Suppressor macrophage (primary cell): ENCODE measurements at places on chromosomes 13 and 19.

DNA sequence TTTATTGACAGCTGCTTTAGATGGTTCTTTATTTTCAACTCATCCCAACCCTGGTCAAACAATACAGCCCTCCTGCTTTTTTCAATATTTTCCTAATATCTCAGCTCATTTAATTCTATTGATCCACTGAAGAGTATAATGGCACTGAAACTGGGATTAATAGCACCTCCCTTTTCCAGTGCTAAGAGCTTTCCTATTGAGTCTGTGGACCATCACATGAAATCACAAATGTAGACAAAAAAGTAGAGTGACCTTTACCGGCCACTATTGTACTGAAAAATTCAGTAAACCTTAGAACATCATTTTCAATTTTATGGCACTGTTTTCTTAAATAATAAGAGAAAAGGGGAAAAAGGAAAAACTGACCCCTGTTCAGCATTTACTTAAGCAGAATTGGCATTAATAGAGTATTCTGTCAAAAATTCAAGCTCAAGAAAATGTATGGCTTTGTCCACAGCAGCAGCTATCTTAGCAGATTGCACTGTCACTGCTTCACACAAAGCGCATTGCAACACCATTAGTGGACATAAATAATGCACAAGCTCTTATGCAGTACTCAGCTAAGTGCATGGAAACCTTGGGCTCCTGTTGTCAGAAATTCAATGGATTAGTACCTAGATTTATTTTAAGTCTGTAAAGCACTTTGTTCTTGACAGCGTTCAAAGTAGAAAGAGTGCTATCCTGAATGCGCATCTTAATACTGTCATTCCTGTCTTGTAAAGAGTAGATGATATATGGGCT is 851.0 kb upstream of the KLHL1 start:
- DNase-seq = no peak

GRCh38 chr13:110250258-110250891 is 56.6 kb downstream of the COL4A1 start:
- peak; percentile 15 for DNase-seq

DNA sequence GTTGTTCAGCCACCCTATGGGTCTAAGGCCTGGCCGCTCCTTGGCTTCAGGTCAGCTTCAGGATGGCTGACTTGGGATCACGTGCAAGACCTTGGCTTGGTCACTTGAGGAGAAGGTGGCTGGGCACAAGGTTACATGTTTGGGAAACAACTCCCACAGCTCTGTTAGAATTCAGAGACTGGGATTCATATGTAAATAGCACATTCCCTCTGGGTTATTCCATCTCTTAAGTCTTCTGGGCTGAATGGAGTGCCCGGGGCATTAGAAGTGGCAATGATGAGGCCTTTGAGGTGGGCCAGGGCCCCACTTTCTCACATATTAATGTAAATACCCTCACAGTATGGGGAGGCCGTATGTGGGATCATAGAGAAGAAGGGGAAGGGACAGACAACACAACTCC is 150.9 kb downstream of the EFNB2 start:
- DNase-seq = no peak

DNA sequence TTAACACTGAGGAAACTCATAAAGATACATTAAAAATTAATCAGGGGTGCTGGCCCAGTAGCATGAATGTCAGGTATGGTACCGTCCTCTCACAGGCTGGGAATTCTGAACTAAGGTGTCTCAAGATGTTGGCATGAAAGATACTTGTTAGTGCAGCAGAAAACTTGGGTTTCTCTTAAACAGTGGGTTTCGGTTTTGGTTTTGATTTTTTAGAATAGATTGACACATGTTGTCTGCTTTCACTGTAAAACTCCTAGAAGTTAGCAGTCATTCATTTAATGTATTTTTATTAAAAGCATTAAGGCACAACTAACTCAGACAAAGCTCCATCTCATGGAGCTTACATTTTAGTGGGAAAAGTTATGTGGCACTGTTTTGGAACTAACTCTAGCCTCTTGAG is 3.5 kb upstream of the OBI1 start:
- DNase-seq = no peak

DNA sequence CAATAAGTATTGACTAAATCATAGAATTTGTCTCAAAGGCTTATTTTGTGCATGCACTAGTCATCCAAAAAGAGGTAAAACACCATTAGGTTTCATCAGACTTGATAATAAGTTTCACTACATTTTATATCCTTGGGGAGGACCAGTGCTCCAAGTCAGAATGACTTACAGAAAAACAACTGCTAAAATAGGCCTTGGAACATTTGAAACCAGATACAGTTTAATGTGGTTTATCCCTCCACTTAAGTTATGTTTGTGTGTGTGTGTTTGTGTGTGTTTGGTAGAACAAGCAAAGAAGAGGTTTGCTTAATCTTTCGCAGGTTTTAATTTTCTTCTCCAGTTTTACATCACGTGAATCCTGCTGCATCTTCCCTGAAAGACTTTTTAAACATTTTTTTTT is 570.9 kb downstream of the PCDH9 start:
- no peak for DNase-seq

- DNase-seq = no peak
Measured at GRCh38 chr19:41226874-41227390, 7.9 kb downstream of the AXL start.

DNA sequence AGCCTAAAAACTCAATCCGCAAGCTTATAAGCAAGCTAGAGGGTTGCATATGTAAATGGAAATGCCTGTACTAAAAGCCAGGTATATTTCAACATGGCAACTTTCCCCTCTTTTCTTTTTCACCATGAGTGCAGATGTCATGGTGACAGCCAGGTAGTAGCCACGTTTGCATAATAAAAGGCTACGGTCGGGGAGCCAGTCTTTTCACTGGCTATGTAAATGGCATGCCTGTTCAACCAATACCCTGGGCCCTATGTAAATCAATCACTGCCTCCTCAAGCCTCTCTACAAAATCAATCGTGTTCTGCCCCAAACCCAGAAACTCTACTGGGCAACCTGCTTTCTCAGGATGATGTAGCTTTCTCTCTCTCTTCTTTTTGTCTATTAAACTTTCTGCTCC is 87.4 kb downstream of the ZNF100 start:
- DNase-seq = no peak

GRCh38 chr19:45403781-45404556 is 900 bp downstream of the PPP1R13L start:
- no peak for DNase-seq

GRCh38 chr19:51150627-51151026 is 8.5 kb downstream of the SIGLEC7 start:
- DNase-seq = no peak

- DNase-seq = no peak
Measured at GRCh38 chr19:3476830-3477229, 3.5 kb downstream of the SMIM24 start.

DNA sequence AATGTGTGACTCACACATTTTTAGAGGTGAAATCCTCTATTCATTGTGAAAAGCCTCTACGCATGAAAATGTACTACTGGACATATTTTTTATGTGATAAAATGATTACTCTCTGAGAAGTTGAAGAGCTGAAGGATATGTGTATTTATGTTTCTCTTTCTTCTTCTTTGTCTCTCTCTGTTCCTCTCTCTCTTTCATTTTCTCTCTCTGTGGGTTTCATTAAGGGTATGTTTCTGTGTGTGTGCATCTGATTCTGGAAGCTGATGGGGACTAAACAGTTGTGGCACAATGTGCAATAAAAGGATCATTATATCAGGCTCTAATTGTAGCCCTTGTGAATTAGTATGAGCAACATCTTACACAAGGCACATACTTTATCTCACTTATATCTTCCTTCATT is 867.7 kb downstream of the PCDH9 start:
- no peak for DNase-seq

DNA sequence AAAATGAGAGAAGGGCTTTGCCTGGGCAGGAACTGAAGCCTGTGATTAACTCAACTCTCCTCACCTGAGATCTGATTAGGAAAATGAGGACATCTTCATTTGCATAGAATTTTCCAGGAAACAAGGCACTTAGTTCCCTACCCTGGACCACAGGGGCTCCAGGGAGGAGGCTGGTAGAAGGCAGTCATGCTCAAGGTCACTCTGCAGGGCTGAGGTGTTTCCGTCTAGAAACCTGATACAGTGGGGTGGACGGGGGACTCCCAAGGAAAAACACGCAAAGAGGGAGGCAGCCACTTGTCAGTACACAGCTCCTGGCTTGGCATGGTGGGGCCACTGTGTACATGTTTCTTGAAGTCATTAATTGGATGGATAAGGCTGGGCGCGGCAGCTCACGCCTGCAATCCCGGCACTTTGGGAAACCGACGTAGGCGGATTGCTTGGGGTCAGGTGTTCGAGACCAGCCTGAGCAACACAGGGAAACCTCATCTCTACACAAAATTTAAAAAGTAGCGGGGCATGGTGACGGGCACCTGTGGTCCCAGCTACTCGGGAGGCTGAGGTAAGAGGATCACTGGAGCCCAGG is 6.0 kb downstream of the KLK14 start:
- DNase-seq = no peak

GRCh38 chr19:19489804-19490204 is 25.5 kb downstream of the TSSK6 start:
- no peak for DNase-seq

DNA sequence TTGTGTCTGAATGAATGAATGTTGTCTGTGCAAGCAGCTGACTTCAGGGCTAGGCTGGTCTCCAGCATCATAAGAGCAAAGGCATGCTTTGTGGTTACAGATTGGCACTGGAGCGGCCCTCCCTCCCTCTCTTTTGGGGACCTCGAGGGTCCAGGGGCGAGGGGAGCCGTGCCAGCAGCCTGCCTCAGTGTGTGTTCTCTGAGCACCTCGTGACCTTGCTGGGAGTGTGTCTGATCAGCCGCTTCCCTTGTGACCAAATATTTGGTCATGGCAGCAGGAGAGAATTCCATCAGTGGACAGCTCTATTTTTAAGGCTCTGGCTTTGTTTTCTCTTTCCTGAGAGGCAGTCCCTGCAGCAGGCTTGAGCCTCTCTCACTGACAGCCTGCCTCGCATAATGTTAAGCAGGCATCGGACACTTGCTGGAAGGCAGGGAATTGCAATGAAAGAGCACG is 329.7 kb downstream of the UQCRFS1 start:
- no peak for DNase-seq

DNA sequence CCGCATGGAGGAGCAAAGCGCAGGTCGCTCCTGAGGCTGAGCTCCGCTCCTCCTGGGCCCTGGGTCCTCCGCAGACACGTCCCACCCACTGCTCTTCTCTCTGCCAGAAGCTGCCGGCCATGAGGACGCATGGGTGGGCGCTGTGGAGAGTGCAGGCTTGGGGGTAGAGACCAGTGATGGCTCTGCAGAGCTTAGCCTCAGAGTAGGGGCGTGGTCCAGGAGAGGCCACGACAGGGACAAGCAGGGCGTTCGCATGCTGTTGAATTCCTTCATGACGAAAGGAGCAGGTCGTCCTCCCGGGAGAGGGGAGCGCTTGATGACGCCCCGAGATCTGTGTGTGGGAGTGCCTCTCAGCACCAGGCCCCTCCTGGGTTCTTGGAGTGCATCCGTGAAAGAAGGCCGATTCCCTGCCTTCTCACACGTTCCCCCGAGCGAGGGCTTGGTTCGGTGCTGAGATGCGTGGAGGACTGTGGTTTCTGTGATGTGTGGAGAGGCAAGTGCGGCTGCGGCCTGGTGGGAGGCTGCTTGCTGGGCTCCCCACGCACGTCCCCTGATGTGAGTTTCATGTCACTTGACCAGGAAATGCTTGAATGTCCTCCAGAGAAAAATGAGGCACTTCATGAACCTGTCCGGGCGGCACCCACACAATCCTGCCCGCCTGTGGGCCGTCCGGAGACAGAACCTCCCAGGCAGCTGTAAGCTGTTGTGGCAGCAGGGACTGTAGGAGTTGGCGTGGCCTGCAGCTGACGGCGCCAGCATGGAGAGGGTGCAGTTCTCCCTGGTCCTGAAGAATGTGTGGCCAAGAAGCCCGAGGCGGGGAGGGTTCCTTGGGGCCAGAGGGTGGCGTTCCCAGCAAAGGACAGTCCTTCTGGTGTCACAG is 4.5 kb downstream of the SF3A2 start:
- no peak for DNase-seq

- peak; percentile 49 for DNase-seq
Measured at GRCh38 chr13:24505256-24505655, 7.3 kb downstream of the PARP4 start.

DNA sequence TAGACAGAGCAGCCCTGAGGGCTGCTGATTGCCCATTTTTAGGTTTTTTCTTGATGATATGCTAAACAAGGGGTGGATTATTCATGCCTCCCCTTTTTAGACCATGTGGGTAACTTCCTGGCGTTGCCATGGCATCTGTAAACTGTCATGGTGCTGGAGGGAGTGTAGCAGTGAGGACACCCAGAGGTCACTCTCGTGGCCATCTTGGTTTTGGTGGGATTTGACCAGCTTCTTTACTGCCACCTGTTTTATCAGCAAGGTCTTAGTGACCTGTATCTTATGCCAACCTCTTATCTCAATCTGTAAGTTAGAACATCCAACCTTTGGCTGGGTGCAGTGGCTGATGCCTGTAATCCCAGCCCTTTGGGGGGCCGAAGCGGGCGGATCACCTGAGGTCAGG is 148.0 kb downstream of the PTPRS start:
- DNase-seq = no peak

- DNase-seq = no peak
Measured at GRCh38 chr19:19079571-19079970, 15.8 kb downstream of the SLC25A42 start.

GRCh38 chr19:9917321-9917720 is 19.0 kb downstream of the OLFM2 start:
- DNase-seq = peak; percentile 58

GRCh38 chr19:45569619-45570421 is 14.8 kb downstream of the OPA3 start:
- peak; percentile 60 for DNase-seq

GRCh38 chr13:44906230-44906629 is 83.0 kb downstream of the NUFIP1 start:
- no peak for DNase-seq
